ENCODE measurements at places on chromosomes 4 and X.
A peak's percentile ranks its signal among the peaks of the same experiment; 100 is the strongest.

DNA sequence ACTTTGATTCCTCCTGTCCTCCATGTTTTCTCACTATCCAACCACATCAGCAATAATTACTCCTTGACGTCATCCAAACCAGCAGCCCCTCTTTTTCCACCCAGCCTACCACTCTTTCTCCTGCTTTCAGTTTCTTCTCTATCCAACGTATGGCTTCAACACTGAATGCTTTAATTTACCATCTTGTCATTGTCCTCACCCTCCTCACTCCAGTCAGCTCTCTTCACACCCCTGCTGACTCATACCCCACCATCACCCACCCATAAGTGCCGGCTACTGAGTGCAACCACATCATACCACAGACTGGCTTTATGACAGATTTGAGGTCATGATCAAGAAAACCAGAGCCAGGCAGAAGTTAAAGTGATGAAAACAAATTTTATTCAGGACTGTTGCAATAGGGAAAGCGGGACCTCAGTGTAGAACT is 9.8 kb upstream of the ANXA5 start:
- peak; percentile 90 for DNase-seq

- no peak for DNase-seq
These were observed 61.9 kb downstream of the SLC9A6 start for GRCh38 chrX:136047016-136047642.

DNA sequence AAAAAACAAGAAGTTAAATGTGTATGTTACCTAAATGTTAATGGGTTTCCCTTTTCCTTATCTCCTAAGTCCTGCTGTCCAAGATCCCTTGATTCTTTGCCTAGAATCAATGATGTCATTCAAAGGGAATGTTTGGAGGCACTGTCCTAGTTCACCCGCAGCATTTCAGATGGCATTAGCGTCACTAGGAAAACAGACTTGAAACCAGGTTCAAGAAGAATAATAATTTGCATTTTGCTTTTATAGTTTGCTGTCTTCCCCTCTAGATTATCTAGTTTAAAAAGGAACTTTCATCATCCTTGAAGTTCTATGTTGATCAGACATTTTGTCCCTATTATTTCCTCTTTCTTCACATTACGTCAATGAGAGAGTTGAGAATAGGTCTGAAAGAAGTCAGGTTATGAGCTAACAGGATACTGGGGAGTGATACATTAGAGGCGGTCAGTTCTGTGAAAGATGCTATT is 234.1 kb upstream of the PGRMC2 start:
- DNase-seq, result no peak

GRCh38 chr4:4759232-4759631 is 100.2 kb upstream of the MSX1 start:
- DNase-seq, result no peak

- no peak for DNase-seq
These were observed 213.8 kb upstream of the PACRGL start for GRCh38 chr4:20486433-20486832.
